CD4-positive, alpha-beta T cell (primary cell): ENCODE measurements at places on chromosomes 12 and 14.

GRCh38 chr12:28987538-28988324 lies 161.3 kb upstream of the FAR2 start:
- DNase-seq = no peak

- DNase-seq = no peak
Observed at GRCh38 chr14:53529519-53529918, 376.4 kb upstream of the DDHD1 start.

DNA sequence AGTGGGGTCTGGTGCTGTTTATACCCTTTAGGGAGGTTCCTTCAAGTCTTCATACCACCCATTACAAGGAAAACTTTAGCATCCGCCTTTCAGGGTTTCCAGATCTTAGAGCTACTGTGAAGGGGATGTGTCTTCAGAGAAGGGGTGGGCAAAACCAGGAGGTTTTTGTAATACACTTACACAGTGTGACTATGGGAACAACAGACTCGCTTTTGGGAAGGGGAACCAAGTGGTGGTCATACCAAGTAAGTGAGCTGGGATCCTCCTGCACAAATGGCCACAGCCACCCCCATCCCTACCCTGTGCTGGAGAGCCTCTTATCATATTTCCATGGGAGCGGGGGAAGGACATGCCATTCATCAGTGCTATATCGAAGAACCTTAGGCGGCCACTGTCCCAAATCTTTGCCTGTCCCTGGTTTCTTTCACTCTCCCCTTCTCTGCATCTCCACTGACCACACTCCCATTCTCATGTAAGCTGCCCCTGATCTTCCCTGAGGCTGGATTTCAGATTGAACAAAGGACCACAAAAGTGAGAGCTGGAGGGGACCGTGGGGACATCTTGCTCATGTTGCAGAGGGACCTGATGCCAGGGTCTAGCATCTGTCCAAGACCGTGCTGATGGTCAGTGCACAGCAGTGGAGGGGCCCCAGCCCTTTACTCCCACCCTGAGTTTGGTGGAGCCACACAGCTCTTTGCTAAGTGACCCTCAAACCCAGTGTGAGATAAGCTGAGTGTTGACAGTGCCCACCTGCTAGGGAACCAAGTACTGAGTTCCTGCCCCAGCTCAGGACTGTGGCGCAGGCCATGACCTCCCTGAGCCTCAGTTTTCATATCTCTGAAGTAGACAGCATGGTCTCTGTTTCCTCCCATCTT lies 51.4 kb downstream of the DAD1 start:
- no peak for DNase-seq

- DNase-seq = no peak
Observed at GRCh38 chr12:122527478-122527944, 462 bp downstream of the KNTC1 start.

GRCh38 chr12:1927751-1928351 lies 9.4 kb upstream of the CACNA2D4 start:
- no peak for DNase-seq

DNA sequence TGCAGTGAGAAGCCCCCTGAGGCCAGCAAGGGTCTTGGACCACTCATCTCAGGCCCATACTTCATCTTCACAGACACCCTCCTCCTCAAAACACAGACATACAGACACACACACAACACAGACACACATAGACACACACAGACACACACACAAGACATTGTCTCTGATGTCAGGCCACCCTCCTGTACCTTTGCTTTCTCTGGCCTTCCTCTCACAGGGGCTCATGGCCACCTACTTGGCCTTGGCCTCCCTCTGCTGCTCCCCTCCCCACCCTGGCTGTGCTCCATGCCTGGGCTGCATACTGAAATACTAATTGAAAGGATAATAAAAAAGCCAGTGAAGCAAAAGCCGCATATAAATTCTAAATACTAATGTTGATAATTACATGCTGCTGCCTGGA lies 1.6 kb upstream of the SYNDIG1L start:
- no peak for DNase-seq

GRCh38 chr12:96810477-96810876 lies 96.6 kb upstream of the NEDD1 start:
- no peak for DNase-seq

GRCh38 chr14:20659813-20660395 lies 18.4 kb upstream of the OR6S1 start:
- no peak for DNase-seq

GRCh38 chr14:77000340-77001270 lies 27.9 kb downstream of the IRF2BPL start:
- DNase-seq = no peak

DNA sequence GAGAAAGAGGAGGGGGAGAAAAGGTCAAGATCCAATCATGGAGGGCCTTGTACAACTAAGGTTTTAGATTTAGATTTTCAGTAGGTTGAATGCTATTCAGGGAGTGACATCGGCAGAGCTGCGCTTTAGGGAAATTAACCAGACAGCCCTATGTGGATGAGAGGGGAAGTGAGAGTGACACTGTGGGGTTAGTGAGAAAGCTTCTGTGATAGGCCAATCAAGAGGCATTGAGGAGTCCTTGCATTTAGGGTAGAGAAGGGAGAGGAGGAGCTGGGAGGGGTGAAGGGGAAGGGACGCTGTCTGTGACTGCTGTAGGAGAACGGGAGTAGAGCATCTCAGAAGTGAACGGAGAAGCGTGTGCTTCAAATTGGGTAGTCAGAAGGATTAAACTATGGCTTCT lies 3.4 kb downstream of the HSD17B6 start:
- no peak for DNase-seq

- no peak for DNase-seq
Observed at GRCh38 chr14:57462551-57462950, 31.1 kb downstream of the CCDC198 start.

GRCh38 chr14:75979648-75980565 lies 1.9 kb downstream of the TGFB3 start:
- no peak for DNase-seq

GRCh38 chr12:700016-700415 lies 36.8 kb upstream of the NINJ2 start:
- no peak for DNase-seq

DNA sequence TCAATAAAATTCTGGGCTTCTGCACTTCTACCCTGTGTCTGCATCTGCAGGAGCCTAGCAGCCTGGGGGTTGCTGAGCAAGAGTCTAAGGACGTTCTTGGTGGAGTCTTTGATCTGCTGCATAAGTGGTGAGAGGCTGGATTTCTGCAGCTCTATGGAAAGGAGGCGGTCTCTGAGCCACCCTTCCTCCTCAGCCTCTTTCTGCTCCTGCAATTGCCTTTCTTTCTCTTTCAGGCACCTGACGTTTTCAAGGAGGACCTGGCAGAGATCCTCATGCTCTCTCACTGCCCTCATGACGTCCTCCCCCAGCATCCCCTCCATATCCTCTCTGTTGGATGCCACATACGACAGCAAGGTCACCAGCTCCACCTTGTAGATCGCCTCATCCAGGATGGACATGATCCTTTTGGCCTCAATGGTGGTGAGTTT lies 13.6 kb upstream of the TPCN1 start:
- no peak for DNase-seq

DNA sequence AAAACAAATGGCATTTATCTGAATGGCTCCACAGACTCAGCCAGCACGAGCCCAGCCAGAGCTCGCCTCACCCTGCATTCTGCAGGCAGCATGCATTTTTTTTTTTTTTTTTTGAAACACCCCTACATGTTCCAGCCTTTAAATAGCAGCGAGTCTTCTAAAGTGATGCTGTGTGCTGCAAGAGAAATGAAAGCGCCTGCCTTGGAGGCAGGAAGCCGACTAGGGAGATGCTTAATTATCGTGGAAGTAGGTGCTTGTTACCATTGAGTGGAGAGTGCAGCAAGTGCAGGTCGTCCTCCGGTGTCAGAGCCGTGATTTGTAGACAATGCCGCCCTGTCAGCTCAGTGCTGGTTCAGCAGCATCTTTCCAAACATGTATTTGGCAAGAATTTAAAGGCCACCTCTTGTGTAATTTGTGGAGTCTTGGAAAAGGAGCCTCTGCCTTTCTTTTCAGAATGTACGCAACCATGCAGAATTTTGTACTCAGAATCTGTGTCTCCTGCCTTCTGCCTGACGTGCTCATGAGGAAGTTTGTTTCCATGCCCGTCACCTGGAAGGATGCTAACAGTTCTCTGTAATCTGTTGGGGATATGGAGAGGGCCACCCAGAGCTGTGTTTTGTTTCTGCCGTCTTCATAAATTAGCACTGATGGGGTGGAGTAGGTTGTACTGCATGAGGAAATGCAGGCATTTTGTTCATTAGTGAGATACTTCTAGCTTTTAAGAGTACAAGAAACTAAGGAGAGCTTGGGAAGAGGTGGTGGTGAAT lies 345.9 kb upstream of the RGS6 start:
- no peak for DNase-seq

DNA sequence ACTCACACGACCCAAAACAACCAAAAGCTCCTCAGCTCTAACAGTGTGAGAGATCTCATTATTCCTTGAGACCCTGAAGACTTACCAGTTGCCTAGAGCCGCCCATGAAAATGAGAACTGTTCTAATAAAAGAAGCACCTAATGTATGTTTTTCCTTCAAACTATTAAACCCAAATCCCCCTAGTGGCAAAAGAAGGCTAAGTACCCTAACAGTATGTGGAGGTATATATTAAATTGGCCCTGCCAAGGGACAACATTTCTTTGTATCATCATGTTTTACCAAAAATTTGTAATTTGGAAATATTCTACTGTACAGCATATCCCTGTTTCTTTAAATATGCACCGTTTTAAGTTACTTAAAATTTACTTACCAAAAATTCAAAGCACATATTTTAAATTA lies 38.0 kb upstream of the PPFIA2 start:
- DNase-seq = no peak

DNA sequence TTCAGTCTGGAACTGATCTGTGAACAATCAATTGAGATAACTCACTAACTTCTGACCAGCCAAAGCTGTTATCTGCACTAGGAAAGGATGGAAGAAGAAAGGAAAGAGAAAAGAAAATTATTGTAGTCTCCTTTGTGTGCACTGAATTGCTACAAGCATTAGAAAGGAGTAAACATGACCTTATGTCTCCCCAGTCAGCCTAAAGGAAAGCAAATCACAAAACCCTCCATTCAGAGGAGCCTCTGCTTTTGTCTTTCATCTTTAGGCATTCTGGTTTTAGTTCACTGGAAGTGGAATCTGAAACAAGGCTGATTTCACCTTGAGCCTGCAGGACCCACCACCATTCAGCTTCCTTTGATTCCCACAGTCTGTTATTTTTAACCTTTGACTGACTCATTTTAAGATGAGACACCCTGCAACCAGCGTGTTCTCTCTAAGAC lies 26.0 kb downstream of the TBX3 start:
- no peak for DNase-seq

DNA sequence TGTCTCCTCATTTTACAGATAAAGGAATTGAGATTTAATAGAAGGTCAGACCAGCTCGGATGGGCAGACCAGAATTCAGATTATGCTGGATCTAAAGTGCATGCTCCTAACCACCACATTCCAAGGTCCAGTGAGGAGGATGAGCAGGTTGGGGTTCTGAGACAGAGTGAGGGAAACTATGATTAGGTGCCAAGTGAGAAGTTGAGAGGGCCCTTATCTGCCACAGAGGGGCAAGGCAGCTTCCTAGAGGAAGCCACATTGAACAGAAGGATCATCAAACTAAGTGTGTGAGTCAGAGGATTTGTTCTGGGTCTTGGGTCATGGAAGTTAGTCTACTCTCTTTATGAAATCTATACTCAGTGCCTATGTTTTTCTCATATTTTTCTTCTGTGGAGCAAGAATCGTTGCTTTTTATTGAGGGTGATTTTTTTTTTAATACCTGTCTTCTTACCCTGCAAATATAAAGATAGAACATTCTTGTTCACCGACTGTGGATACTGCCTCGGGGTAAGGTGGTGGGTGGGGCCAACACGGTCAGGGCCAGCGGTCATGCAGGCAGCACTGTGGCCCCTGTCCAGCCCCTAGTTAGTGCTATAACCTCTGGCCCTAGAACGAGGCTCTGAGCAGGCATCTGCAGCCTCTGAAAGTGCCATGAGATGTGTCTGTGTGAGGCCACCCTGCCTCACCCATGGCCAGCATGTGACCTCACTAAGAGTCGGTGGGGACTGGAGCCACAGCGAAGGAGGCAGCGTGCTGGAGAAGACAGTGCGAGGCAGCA lies 55.6 kb upstream of the PTHLH start:
- no peak for DNase-seq

DNA sequence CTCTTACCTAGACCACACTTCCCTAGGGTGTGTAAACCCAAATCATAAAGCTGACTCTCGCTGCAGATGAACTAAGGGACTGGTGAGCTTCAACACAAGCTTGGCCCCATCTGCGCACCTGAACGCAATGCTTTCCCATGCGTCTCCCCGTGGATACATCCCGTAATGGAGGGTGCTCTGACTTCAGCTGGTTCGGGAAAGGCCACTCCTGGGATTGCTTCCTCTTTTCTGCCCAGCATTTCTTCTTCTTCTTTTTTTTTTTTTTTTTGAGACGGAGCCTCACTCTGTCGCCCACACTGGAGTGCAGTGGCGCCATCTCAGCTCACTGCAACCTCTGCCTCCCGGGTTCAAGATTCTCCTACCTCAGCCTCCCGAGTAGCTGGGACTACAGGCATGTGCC lies 27.7 kb upstream of the ETFBKMT start:
- DNase-seq = no peak

DNA sequence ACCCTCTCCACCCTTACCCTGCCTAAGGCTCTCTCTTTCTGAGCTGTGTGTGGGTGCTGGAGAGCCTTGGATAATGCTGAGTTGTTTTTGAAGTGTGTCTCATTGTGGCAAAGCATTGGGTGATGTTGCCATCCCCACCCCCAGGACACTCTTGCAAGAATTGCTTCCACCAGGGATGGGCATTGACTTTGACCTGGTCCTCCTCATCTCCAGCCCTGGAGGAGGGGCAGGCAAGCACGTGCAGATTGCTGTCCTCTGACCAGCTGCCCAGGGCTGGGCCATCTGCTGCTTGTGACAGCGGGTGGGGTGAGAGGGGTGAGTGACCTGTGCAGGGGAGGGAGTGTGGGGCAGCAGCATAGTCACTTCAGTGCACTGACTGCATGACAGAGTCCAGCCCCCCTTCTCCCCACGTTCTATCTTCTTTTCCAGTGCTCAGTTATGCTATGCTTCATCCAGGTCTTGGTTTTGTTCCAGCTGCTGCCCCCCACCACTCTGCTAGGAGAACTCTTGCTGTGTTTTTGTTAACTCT lies 26.2 kb downstream of the SUSD6 start:
- no peak for DNase-seq
